ENCODE measurements at places on chromosomes 2 and 18.
A peak's percentile ranks its signal among the peaks of the same experiment; 100 is the strongest.

GRCh38 chr2:57516698-57517340 is 529.8 kb upstream of the VRK2 start:
- peak; percentile 38 for DNase-seq

GRCh38 chr18:7856733-7857132 is 289.6 kb downstream of the PTPRM start:
- DNase-seq, result no peak

DNA sequence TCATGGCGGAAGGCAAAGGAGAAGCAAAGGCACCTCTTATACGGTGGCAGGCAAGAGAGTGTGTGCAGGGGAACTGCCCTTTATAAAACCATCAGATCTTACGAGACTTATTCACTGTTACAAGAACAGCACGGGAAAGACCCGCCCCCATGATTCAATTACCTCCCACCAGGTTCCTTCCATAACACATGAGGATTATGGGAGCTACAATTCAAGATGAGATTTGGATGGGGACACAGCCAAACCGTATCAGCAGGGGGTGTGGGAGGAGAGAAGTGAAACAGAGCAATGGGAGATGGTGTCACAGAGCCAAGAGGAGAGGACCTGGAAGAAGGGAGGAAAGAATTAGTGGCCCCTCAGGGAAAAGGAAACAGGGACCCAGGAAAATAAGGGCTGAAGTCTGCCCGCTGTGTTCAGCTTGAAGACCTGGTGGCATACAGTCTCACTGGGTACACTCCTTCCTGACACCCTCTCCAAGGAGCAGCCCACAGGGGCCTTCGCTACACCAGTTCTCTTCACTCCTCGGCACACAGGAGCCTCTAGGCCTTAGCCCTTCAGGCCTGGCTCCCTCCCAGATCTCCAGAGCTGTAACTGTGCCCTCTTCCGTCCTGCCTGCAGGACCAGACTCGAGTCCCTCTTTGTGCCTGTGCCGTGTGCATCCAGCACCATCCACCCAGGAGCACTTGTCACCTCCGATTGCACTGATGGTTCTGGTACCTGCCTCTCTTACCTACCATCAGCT is 262.1 kb downstream of the EIPR1 start:
- no peak for DNase-seq

DNA sequence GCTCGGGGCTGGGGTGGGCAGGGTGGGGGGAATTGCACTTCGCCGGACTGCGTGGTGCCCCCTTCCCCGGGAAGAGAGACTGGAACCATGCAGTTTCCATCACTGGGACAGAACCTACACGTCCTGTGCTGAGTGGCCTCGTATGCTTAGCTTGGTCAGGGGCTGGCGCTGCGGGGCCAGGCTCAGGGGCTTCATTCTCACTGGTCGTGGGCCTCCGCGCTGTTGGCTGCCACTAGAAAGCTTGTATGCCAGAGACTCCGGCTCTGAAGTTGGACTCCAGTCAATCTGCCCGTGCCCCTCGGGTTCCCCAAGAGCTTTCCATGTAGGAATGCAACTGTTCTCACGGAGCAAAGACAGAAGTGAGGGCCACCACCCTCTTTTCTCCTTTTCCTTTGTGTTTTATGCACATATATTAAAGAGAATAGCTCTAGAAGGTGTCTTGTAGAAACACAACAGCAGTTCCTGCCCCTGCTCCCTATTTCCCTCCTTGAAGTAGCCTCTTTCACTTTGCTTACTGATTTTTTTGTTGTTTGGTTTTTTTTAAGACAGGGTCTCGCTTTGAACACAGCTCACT is 64.0 kb upstream of the YWHAQ start:
- DNase-seq, result no peak

- no peak for DNase-seq
These were observed 84.2 kb downstream of the TTC27 start for GRCh38 chr2:32711908-32712501.

GRCh38 chr18:77007251-77007650 is 125.3 kb downstream of the MBP start:
- DNase-seq, result no peak

- DNase-seq, result no peak
These were observed 233.4 kb upstream of the SIX3 start for GRCh38 chr2:44707945-44708660.

DNA sequence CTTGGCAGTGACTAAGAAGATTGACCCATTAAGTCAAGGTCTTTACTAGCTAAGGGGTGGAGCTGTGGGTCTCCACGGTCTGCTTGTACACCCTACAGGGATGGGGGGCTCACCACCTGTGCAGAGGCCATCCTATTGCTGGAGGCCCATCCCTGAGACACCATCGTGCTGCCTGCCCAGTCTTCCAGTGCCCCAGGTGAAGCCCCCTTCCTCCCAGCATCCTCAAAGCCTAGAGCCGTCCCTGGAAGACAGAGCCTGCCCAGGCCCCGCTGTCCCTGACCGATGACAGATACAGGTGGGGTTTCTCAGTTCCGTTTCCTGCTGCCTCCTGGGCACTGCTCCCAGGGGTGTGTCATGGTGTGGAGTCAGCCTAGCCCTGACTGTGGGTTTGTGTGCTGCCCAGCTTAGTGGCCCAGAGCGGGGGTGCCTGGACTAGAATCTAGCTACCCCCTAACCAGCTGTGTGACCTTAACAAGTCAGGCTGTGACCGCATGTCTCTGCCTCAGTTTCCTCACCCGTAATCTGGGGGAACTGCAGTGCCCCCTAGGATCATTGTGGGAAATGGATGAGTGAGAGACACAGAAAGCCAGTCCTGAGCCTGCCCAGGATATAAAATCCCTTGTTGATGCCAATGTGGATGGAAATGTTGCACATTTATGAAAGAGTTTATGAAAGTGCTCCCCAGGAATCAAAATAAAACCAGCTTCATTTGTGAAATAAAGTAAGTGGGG is 2.0 kb downstream of the OTOS start:
- DNase-seq, result no peak

- DNase-seq, result no peak
These were observed 28.0 kb upstream of the ARHGEF4 start for GRCh38 chr2:130808482-130809268.

- no peak for DNase-seq
These were observed 223.6 kb upstream of the AGAP1 start for GRCh38 chr2:235270291-235270690.

- DNase-seq, result peak; percentile 43
These were observed 65.9 kb downstream of the CAB39 start for GRCh38 chr2:230778350-230779063.

GRCh38 chr2:237322564-237322963 is 91.4 kb downstream of the COL6A3 start:
- no peak for DNase-seq

Data from GM13976 (cell line).